Activated naive CD8-positive, alpha-beta T cell treated with anti-CD3 and anti-CD28 coated beads, Interleukin-2, amount 10 ng/mL, durations not matched to agents 7 days and 5 days (primary cell): ENCODE measurements at places on chromosomes 11 and 22.

GRCh38 chr11:93841446-93841845 is 9.0 kb downstream of the VSTM5 start:
- DNase-seq, result no peak

DNA sequence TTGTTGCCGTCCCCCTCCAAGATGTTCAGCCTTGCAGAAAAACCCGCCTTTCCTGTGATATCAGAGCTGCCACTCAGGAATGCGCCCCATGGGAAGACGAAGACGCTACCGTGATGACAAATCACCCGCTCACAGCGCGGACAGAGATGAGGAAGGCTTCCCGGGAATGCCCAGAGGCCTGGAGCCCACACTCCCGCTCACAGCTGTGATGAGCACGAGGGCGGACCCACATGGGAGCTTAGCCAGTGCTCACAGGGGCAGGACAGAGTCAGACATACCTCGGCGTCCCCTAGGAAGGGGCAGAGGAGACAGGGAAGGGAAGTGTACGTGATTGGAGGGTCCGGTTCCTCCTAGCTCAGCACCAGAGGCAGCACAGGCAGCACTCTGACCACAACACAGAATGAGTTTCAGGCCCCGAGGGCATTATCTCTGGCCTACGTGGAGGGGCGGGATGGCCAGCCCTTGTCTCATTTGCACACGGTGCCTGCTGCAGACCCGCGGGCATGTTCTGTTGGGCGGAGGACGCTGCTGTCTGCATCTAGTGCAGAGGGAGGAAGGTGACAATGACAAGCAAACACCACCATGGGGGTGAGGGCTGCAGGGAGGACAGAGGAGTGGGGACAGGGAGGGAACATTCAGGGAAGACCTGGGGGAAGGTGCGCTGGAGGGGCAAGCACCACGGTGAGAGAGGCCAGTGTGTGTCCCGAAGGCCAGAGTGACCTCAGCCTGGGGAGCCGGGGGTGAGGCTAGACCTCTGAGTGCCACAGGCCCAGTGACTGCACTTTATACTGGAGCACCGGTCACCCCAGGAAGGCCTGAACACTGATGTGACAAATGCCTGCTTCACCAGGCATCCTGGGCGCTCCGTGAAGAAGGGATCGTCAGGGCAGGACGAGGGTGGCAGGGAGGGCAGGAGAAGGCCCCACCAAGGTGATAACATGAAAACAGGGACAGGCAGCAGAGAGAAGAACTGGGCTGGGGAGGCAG is 79.6 kb downstream of the CELSR1 start:
- no peak for DNase-seq

GRCh38 chr11:63986156-63986931 is at the start of gene OTUB1:
Gene OTUB1 (plus strand): TSS chr11:63986438. CDS start chr11:63986457, 19 bp downstream.
- peak; percentile 88 for DNase-seq

GRCh38 chr11:102138670-102139069 is 28.4 kb downstream of the YAP1 start:
- DNase-seq, result no peak

DNA sequence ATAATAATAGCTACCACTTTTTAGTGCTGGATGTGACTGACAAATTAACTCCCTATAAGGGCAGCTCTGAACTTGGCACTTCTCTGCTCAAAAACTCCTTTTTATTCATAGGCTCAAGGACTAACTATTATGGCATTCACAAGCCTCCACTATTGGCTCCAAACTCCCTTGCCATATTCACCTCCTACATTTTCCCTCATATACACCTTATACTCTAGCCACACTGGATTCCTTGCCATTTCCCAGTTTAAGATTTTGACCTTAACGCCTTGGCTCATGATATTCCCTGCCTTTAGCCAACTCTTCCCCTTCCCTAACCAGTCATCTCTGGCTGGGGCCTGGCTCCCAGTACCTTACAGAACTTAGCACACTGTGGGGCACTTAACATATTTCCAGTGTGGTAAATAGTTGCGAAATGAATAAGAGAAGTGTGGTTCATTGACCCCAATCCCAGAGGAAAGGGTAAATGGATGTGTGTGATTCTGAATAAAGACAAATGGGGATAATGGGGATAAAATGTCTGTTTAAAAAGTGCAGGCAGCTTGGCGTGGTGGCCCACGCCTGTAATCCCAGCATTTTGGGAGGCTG is 40.0 kb upstream of the SORL1 start:
- DNase-seq, result no peak

DNA sequence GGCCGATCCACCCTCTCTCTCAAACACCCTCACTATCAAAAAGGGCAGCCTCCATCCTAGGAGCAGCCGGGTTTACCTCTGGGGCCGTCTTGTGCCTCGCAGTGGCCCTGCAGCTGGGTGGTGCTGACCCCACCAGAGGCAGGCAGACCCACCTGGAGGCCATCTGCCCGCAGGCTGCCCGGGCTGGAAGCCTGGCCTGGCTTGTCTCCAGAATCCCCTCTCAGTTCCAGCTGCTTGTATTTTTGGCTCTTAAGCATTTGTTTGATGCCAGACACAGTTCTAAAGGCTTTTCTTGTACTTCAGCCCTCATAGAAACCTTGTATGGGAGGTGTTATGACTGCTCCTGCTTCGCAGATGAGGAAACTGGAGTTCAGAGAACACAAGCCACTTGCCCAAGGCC is 4.2 kb upstream of the NFAM1 start:
- DNase-seq, result no peak

DNA sequence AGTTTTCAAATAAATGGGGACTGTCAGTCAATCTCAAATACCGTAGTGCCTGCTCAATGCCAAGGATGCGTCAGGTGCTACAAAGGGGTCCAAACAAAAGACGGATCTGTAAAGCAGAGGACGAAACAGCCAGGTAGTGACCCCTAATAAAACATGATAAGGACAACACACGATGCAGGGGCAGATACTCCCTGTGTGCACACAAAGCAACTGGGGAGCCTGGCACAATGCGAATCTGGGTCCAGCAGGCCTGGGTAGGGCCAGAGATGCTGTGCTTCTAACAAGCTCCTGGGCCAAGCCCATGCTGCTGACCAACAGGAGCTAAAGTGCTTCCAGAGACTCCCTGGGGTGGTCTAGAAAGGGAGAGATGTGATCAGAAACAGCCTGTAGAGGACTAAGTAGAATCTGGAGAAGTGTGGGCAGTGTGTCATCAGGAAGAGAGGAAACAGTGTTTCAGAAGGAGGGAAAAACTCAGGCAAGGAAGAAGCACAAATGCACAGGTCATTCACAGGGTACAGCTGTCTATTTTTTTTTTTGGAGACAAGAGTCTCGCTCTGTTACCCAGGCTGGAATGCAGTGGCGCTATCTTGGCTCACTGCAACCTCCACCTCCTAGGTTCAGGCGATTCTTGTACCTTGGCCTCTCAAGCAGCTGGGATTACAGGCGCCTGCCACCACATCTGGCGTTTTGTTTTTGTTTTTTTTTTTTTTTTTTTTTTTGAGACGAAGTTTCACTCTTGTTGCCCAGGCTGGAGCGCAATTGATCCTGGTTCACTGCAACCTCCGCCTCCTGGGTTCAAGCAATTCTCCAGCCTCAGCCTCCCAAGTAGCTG is 74.5 kb downstream of the MICAL3 start:
- DNase-seq, result no peak

GRCh38 chr22:32112380-32112779 is 46.7 kb downstream of the C22orf42 start:
- no peak for DNase-seq

DNA sequence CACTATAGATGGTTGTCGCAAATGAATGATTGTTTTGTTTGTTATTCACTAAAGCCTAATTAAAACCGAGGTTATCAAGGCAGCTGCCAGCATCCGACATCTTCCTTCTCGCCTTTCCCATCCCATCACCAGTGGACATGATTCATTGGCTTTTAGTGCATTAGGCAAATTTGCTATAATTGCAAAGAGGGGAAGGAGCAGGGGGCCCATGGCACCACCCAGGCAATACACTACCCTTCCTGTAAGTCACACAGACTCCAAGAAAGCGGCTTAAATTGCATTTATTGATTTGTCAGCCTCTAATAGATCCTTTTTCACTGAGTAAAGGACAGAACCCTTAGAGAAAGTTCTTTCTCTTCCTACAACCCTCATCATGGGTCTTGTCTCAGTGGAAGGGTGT is 169.2 kb upstream of the NCAM1 start:
- no peak for DNase-seq

DNA sequence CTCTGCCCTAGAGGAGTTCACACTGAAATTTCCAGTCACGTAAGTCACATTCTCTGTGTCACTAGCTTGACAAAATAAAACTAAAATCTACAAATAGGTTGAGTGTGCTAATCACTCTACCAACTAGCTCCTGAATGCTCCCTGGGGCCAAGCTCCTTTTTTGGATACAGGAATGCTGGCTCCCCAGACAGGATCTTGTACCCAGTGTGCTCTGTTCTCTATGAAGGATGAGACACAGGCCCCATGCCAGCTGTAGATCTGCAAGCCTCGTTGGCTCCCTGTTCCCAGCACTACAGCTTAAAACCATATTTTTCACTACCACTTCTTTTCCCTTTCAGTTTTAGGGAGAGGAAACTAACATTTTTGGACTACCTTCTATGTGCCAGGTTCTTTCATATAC is 3.7 kb upstream of the IPO7 start:
- DNase-seq, result no peak

DNA sequence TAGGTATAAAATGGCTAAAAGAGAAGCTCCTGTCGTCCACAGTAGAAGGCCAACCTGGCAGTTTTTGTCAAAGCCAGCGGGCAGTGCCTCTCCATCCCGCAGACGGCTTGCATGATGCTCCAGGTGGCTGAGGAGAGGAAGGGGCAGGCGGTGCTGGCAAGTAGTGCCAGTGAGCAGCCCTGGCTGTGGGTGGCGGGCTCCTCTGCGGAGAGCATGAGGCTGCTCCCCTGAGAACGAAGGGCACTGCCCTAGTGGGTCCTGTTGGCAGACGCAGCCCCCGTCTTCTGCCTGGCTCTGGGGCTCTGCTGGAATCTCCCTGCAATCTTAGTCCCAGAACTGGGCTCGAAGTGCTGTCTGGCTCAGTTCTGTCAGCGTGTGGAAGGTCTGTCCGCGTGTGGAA is 50.9 kb downstream of the SBF1 start:
- no peak for DNase-seq

DNA sequence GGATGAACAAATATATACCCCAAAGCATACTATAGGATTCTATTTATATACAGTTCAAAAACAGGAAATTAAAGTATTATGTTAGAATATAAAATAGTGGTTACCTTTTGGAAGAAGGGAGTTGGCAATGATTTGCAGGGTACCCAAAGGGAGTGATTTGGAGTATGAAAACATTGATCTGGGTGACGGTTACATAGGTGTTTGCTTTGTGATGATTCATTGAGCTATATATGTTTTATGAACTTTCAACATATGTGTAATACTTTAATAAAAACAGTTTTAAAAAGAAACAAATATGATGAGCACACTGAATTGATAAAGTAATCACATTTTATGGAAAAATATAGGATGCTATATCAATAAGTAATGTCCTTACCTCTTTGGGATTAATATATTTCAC is 36.0 kb downstream of the C11orf65 start:
- no peak for DNase-seq

DNA sequence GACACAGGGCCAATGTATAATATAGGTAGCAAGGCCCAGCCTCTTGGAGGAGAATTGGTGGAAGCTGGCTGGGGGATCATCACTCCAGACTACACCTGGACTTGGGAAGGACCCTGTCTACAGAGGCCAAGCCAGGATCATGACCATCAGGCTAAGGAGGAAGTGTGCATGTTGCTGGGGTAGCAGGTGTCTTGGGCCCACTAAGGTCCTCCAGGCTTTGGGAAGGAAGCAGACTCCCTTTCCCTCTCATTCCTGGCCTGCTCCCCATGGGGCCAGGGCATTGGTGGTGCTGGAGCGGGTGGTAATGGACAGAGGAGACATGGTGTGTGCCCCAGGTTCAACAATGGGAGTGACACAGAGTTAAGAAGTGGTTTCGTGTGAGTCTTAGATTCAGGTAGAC is 16.0 kb upstream of the TUB start:
- DNase-seq, result no peak

DNA sequence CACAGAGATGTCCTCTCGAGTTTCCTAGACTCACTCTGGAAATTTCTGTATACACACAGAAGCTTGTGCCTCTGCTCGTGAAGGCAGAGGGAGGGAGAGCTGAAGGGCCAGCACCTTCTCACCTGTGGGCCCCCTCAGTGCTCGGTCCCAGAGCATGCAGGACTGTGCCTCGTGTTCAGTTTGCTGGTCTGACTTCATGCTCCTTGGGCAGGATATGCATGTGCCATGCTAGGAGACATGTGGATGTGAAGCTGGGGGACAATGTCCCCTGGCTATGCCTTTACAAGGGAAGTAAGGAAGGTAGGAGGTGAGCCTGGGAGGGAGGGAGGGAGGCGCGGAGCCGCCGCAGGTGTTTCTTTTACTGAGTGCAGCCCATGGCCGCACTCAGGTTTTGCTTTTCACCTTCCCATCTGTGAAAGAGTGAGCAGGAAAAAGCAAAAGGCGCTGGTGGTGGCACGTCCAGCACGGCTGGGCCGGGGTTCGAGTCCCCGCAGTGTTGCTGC is 22.6 kb downstream of the NEAT1 start:
- DNase-seq, result peak; percentile 26

GRCh38 chr11:43937434-43938411 is 4.7 kb upstream of the C11orf96 start:
- DNase-seq, result no peak

DNA sequence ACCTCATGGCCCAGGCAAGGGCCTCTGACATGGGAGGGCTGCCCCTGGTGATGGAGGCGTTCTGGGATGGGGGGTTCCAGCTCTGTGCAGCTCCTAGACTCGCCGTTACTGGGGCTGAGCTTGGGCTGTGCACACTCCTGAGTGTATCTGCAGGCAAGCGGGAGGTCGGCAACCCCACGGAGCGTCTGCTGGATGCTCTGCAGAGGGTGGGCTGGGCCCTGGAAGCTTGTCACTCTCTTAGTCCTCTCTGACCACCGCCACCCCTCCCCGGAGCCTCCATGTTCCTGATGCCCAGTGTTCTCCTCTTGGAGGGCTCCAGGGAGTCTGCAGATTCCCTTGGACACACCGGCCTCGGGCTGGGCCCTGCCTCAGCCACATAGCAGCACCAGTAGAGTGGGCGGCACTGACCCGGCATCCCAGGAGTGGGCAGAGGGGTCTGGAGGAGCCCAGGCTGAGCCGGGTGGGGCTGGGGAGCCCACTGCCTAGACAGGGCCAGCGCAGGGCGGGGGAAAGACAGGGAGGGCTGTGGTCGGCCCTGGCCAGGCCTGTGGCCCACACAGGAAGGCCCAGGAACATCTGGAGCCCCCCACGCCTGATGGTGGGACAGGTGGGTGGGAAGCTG is 20.6 kb upstream of the MUC5B start:
- peak; percentile 35 for DNase-seq
